CD8-positive, alpha-beta memory T cell (primary cell): ENCODE measurements at places on chromosomes 11 and 22. TPM values are rescaled to one million over a fixed set of nuclear protein-coding genes. Genes with fewer than 3 reads are reported as not detected.
A peak's percentile ranks its signal among the peaks of the same experiment; 100 is the strongest.

The MUC5B gene
- polyA plus RNA-seq, result not detected

- no peaks in the 10 kb centered on the region for H3K4me1 ChIP-seq
- H3K27ac ChIP-seq, result no peak overlapping the region
- no peaks in the 10 kb centered on the region for H3K36me3 ChIP-seq
- no peak overlapping the region for H3K4me3 ChIP-seq
These were observed 31.0 kb upstream of the AMOTL1 start for GRCh38 chr11:94737171-94737611.

The C1QTNF4 gene
- polyA plus RNA-seq, result not detected

GRCh38 chr11:121795174-121795573, 320.8 kb downstream of the BLID start:
- no peak overlapping the region for H3K27ac ChIP-seq
- no peaks in the 10 kb centered on the region for H3K27me3 ChIP-seq
- no peaks in the 10 kb centered on the region for H3K36me3 ChIP-seq
- no peak overlapping the region for H3K4me3 ChIP-seq
- no peak for DNase-seq
- no peaks in the 10 kb centered on the region for H3K4me1 ChIP-seq

GRCh38 chr11:61710019-61710418, 29.8 kb downstream of the DAGLA start:
- no peak overlapping the region for H3K4me3 ChIP-seq
- DNase-seq, result no peak
- no peaks in the 10 kb centered on the region for H3K4me1 ChIP-seq
- no peaks in the 10 kb centered on the region for H3K27me3 ChIP-seq
- H3K27ac ChIP-seq, result no peak overlapping the region

GRCh38 chr22:32827049-32827602, 25.6 kb downstream of the TIMP3 start:
- no peaks in the 10 kb centered on the region for H3K4me1 ChIP-seq
- no peak overlapping the region for H3K4me3 ChIP-seq
- no peaks in the 10 kb centered on the region for H3K27me3 ChIP-seq
- no peaks in the 10 kb centered on the region for H3K36me3 ChIP-seq
- DNase-seq, result no peak
- H3K27ac ChIP-seq, result no peak overlapping the region

The F2 gene
- not detected for polyA plus RNA-seq

The P2RY6 gene
- not detected for polyA plus RNA-seq

- H3K36me3 ChIP-seq, result no peaks in the 10 kb centered on the region
- H3K27ac ChIP-seq, result no peak overlapping the region
- H3K27me3 ChIP-seq, result no peaks in the 10 kb centered on the region
- peaks cover 17% of the 10 kb centered on the region for H3K4me1 ChIP-seq
These were observed 69.1 kb downstream of the FCHSD2 start for GRCh38 chr11:73072935-73073481.

DNA sequence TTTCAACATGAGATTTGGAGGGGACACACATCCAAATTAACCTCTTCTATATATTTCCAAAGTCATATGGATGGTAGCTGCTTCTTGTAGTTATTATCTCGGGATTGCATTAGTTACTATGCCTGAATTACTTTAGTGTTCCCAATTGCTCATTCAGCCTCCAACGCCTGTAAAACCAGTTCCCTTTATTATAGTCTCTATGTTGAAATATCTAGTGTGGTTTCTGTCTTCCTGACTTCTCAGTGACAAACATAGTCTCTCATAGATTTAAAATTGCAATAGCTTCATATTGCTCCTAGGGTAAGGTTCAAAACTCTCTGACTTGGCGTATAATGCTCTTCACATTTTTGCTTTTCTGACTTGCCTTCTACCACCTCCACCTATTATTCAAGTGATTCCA, 366.4 kb downstream of the CASP12 start:
- DNase-seq, result no peak
- H3K4me1 ChIP-seq, result no peaks in the 10 kb centered on the region
- H3K36me3 ChIP-seq, result no peaks in the 10 kb centered on the region
- H3K27ac ChIP-seq, result no peak overlapping the region
- no peak overlapping the region for H3K4me3 ChIP-seq

DNA sequence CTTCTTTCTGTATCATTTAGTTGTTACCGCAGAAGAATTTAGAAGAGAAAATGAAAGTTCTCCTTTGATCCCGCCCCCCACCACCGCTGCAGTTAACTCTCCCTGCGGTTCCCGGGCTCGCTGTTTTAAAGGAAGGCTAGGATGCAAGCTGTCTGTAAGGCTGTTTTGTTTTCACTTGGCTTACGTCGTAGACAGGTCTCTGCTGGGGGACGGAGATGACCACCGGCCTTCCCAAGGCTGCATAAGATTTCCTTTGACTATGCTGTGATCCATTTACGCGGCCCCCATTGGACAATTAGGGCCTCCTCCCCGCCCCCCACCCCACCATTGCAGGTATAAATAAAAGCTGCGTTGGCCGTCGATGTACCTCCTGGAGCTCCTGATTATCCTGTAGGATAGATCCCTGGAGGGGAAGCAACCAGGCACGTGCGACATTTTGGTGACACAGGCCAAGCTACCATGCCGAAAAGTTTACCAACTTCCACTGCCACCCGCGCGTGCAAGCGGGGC, 1.4 kb upstream of the CPT1A start:
- no peaks in the 10 kb centered on the region for H3K27me3 ChIP-seq
- peaks cover 35% of the 10 kb centered on the region for H3K4me1 ChIP-seq
- DNase-seq, result peak; percentile 55
- peak overlapping the region; percentile 27 for H3K27ac ChIP-seq
- H3K36me3 ChIP-seq, result no peaks in the 10 kb centered on the region
- peak overlapping the region; percentile 76 for H3K4me3 ChIP-seq
